Suppressor macrophage treated with lipopolysaccharide for 4 hours (primary cell): ENCODE measurements at places on chromosomes 12 and 14.
A peak's percentile ranks its signal among the peaks of the same experiment; 100 is the strongest.

DNA sequence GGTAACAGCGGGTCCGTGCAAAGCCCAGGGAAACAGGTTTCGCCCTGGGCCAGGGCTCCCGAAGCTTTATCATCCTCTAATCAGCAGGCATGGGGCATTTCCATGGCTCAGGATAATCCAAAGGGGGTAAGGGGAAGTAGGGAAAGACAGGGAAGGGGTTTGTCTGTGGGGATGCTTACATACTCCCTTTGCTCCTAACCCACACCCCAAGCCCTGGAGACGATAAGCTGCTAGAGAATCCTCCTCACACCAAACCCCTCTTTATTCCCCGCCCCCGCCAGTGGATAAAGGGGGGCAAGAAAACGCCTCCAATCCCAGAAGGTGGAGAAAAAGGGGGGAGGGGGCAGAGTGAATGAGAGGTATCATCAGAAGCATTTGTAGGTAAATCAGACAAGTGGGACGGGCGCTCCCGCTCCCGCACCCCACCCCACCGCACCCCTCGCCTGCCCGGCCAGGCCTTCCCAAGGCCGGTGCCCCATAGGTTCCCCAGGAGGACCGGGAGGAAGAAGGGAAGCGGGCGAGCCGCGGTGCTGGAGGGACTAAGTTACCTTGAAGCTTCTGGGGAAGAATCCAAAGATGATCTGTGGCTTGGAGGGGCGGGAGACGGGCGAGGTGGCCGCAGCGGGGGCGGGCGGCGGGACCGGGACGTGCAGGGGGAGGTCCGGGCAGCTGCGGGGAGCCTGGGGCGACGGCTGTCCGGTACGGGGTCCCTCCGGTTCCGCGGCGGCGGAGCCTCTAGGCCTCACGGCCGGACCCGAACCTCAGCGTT is 762 bp downstream of the PPP2R5E start:
- peak; percentile 30 for DNase-seq

- no peak for DNase-seq
Measured at GRCh38 chr14:90579816-90580215, 183.0 kb downstream of the CALM1 start.

DNA sequence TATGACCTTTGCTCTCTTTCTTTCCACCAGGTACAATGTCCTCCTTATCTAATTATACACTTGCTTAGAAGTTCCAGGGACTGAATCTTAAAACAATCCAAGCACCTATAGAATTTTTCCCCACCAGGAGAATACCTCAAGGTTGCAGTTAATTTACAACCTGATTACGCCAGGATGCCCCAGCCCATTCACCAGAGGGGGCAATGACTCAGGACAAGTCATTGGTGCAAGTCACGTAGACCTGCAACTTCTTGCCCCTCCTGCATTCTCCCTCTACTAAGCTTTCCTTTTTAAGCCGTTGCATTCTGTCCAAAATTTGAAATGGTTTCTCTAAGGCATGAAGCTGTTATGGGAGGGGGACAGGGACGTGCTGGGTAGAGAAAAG is 111.1 kb upstream of the SCAF11 start:
- no peak for DNase-seq

DNA sequence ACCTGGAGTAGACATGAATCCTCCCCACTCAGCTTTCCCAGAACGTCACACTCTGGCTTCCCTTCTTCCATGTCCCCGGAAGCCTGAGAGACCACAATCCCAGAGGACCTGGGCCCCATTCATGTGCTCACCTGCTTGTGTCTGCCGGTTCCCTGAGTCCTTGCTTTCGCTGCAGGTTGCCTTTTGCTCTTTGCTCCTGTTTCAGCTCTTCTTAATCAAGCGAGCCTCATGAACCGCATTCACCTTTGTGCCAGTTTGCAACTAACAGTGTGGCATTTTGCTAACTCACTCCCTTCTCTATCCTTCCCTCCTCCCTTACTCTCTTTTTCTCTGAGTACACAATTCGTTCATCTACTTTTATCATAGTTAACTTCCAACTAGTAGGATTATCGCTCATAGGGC is 23.1 kb downstream of the ENTPD5 start:
- no peak for DNase-seq

GRCh38 chr12:52539083-52539820 is 13.7 kb downstream of the KRT71 start:
- no peak for DNase-seq
